Adrenal gland (tissue), 19 donors: ENCODE measurements at places on chromosomes 5 and 9. TPM values are rescaled to one million over a fixed set of nuclear protein-coding genes. Genes with fewer than 3 reads are reported as not detected.

OR5C1 gene
- total RNA-seq = not detected

IRGM gene
- not detected for total RNA-seq

DNA sequence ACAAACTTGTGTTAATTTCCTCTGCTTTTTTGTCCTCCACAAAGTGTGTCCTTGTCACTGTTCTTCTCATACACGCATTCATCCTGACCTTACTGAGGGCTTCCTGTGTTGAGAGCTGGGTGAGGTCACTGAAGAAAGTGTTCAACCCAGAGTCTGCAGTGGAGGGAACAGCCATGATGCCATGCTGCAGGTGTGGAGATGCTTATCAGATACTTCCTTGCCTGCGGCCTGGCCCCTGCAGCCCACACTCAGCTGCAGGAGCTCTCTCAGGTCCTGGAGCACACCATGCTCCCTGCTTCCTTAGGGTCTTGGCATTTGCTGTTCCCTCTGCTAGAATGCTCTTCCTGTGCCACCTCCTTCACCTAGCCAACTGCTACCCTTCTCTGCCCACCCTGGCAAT, 108.1 kb upstream of the SPRY4 start:
- DNase-seq = no peak

DNA sequence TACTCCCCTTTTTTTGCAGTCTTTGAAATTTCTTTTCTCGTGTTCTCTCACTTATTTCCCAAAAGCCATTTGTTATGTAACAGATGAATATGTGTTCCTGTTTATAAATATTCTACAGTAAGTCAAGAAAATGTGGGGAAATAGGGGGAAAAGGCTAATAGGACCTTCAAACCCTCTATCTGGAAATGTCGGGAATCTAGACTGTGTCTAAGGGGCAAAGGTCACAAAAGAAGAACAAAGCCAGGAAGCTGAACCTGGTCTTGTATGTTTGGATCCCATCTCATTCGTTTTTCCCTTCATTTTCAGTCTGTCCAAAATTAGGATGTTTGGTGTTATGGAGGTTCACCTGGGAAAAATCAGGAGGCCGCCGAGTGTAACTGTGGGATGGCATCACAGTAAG, 490.3 kb downstream of the NR2F1-AS1 start:
- no peak for DNase-seq

GRCh38 chr9:112028242-112029221, 131.9 kb downstream of the UGCG start:
- no peak for DNase-seq
